ENCODE measurements at places on chromosomes 12 and 14.

DNA sequence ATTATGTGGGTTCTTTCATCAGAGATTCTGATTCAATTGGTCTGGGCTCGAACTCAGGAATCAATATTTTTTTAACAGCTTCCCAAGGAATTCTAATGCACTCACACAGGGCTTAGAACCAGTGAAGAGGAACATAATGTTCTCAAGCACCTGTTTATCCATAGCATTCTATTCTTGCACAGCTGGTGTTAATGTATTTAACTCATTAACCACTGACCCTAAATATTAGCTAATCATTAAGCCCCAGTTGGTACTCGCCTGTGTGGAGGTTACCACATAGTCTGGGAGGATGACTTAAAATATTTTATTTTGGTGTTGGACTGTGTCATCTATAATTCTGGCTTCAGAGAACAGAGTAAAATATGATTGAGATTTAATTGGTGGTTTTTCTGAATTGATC lies 45.3 kb downstream of the LRP6 start:
- no peak for DNase-seq

- DNase-seq, result no peak
Observed at GRCh38 chr12:2690348-2691005, 104.3 kb upstream of the FKBP4 start.

- DNase-seq, result no peak
Observed at GRCh38 chr12:32864731-32865130, 31.8 kb downstream of the PKP2 start.

GRCh38 chr12:86799616-86800015 lies 543.4 kb upstream of the MGAT4C start:
- DNase-seq, result no peak

- no peak for DNase-seq
Observed at GRCh38 chr12:128694445-128694844, 129.3 kb downstream of the SLC15A4 start.

DNA sequence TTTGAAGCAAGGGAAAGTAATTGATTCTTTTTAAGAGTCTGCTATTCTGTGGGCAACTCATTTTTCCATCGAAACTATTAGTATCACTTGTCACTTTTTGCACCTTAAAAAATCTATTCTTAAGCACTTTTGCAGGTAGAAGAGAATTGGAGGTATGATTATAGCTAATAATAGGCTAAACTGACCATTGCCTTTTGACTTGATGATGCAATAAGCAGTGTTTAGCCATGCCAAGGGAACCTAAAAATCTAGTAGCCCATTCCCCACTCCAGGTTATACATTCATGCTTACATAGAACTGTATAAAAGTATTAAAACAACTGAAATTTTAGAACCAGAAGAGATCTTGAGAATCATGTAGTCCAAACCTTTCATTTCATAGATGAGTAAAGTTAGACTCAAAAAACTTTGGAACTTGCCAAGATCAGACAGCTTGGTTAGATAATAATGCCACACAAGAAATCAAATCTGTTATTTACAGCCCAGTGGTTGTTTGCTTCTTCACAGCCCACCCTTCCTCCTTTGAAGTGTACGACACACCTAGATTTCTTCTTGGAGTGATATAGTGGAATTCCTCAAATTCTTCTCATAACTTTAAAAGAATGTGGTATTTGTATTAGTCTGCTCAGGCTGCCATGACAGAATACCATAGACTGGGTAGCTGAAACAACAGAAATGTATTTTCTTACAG lies 21.7 kb upstream of the GARIN2 start:
- no peak for DNase-seq

DNA sequence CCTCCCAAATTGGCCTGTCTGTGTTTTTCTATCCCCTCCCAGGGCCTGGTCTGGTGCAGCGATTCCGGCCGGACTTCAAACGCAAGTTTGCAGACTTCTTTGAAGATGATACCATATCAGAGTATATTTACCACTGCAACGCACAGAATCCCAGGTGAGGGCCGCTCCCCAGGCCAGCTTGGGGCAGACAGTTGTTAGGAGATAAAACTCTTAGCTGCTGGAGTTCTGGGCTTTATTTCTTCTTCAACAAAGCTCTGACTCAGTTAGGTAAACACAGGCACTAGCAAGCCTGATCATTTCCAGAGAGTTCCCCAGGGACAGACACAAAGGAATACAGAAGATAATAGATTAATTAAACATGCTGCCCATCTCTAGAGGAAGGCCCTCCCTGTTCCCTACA lies 8.3 kb downstream of the ABHD4 start:
- DNase-seq, result no peak

DNA sequence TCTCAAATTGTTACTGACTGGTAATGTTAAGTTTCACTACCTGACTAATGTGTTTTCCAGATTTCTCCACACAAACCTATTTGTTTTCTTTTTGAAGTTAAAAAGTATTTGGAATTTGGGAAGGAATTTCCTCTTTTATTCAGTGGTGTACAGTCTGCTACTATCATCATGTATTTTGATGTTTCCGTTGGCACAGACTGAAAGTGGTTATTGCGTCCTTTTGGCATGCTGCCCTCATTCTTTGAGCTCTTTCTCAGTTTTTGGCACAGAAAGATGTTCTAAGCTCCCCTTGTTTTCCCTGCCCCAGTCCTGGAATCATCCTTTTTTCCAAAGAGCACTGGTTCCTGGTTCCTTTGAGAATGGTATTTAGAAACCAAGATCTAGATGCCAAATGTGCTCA lies 31.4 kb upstream of the RTRAF start:
- DNase-seq, result no peak

DNA sequence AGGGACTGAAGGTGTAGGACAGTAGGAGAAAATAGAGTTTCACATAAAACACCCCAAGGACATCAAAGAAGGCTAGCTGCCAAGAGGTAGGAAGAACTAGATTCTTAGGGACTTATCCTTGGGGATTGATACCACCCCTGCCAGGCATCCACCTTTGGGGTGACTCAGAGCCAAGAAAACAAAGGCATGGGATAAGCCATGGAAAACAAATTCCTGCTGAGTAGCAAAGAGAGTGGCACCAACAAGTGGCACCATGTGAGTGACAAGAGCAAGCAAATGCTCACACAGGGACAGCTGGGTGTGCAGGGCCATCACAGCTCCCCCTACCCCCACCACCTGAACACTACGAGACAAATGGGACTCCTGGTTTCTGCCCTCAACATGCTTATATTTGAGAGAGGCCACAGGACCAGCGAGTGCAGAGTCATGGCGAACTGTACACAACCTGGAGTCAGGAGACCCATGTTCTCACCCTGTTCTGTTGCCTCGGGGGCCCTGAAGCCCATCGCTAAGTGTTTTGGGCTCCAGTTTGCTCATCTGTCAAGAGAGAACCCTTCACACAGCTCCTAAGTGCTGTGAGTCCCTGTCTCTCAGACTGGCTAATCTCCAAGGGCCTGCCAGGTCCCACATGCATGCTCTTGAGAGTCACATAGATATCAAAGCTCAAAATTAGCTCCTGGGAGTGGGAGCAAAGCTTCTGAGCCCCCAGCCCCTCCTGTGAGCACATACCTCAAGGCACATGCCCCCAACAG lies 91.9 kb downstream of the DPF3 start:
- DNase-seq, result no peak

- DNase-seq, result no peak
Observed at GRCh38 chr12:94615260-94616181, 34.8 kb downstream of the TMCC3 start.

- DNase-seq, result no peak
Observed at GRCh38 chr14:94394025-94394493, 5.7 kb upstream of the SERPINA1 start.

GRCh38 chr12:105929192-105929591 lies 209.6 kb downstream of the NUAK1 start:
- no peak for DNase-seq

DNA sequence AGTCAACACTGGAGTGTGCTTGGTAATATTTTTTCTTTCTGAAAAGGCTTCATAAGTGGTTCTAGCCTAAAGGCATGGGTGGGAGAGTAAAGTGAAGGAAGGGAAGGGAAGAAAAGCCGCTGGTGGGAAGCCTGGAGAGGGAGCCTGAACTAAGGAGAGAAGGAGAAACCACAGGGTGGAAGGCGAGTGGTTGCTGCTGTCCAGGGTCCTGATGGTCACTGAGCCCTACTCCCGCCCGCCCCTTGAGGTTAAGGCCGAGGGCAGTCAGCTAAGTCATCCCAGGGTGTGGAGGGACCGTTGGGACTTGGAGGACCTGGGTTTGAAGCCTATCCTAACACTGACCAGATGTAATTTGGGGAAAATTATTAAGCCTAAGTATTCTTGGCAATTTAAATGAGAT lies 189.1 kb downstream of the PIWIL1 start:
- DNase-seq, result no peak
